SHP77 treated with DMSO at 0.1 percent for 48 hours (cell line): ENCODE measurements at places on chromosomes 5 and 9.

- DNase-seq = no peak
These were observed 61.2 kb upstream of the JAK2 start for GRCh38 chr9:4923580-4924544.

- DNase-seq = no peak
These were observed 48.9 kb downstream of the CXXC5 start for GRCh38 chr5:139696894-139697658.

- DNase-seq = no peak
These were observed 991.5 kb upstream of the TYRP1 start for GRCh38 chr9:11701706-11702105.

GRCh38 chr9:115109486-115109885 lies 8.5 kb downstream of the TNC start:
- DNase-seq = no peak

DNA sequence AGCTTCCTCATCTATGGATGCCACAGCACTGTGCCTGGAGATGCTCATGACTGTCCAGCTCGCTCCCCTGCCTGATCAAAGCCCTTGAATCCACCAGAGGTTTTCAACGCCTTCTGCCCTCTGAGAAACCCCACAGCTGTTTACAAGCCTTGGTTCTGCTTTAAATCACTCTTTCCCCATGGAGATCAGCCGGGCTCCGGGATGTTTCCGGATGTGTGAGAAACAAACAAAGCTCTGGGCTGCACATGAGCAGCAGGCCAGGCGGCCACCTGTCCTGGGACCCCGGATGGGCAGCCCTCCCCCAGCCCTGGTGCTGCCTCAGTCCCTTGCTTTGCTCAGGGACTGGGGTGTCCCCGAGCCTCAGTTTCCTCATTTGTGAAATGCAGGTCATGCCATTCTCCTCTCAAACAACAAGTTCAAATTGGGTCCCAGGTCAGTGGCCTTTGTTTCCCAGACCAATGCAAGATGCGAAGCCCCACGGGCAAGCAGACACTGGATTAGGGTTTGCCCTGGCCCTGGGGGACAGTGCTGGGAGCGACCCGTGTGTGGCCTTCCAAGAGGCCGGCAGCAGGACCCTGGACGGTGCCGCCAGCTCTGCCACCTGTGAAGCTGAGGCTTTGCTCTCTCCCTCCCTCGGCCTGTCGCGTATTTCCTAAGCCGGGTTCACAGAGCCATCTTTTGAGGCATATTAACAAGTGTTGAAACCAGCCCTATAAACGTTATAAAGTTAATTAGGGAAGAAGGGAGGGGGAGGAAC lies 42.4 kb upstream of the PHYKPL start:
- no peak for DNase-seq

DNA sequence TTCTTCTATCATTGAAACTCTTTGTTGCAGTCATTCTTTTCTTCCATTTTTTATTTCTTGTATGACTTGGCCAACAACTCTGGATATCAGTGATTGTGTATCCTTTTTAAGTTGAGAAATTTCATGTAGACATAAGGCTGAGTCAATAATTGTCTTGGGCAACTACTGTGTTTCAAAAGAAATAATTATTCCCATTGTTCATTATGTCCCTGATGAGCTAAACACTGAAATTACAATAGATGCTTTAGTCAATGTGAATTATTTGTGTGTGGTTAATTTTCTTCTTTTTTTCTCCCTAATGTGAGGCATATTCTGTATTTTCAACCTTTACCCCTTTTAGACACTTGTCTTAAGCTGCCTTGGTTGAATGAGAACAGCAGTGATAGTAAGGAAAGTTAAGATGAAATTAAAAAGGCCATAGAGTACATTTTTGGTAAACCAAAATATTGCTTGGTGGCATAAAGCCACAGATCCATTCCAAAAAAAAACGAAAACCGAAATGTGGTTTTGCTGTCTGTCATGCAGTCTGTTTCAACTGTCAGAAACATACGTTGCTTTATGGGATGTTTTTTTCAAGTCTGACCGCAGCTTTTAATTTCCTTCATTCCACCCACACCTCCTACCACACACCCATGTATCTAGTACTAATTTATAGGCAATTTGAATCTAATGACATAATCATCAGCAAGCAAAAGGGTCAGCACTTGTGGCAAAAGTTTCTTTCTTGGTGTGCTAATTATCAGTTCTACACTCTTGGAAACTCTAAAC lies 21.1 kb downstream of the TLE4 start:
- no peak for DNase-seq

DNA sequence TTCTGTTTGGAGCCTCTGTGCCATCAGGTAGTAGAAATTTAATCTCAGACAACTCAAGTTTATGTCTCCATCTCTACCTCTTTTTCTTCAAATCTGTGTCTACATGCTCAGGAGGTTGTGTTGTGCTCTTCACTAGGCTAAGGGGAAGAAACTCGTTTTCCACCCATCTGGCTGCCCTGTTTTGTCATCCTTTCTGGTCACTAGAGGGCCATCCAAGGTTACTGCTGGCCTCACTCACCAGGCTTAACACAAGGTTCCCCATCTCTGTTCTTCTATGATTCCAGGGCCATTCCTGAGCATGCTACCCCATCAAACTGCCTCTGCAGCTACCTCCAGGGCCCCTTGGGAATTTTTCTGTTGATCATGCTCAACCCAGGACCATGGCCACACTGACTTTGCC lies 213.3 kb upstream of the FBXL7 start:
- DNase-seq = no peak

DNA sequence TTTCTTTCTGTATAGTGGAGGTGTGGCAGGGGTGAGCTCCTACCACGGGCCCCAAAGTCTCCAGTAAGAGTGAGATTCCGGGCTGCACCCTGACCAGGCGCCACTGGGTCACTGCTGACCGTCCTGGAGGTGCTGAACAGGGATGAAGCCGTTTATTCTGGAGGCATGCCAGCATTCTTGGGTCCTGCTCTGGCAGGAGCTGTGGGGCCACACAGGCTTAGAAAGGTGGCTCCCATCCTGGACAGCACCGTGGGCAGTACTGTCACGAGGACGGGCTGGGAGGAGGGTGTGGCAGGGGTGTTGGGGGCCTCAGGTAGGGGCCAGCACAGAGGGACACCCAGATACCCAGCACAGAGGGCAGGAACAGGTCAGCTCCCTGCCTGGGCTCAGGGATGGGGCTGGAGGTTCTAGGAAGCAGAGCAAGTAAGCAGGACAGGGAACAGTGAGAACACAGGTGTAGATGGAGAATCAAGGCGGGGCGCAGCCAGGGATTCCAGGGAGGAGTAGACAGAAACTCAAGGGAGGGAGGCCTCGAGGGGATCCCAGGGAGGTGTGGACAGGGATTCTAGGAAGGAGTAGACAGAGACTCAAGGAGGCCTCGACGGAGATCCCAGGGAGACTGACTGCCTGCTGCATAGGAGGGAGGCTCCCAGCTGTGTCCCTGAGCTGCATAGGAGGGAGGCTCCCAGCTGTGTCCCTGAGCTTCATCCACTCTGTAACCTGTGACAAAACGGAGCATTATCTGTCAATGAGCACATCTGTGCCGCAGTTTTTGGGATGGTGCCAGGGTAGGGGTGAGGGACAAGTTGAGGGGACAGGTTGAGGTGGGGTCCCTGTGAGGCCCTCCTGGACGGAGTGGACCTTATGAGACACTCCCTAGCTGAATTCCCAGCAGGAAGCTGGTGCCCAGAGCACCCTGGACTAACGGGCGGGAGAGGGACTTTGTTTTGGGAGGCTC lies 1.1 kb upstream of the PLEKHG4B start:
- no peak for DNase-seq

- DNase-seq = no peak
These were observed 94.5 kb upstream of the PPP1R2B start for GRCh38 chr5:156755421-156756087.

GRCh38 chr5:602466-603035 lies 9.6 kb upstream of the CEP72 start:
- no peak for DNase-seq

GRCh38 chr5:62920856-62921255 lies 342.2 kb downstream of the LRRC70 start:
- no peak for DNase-seq

- DNase-seq = no peak
These were observed 96.2 kb upstream of the ICE1 start for GRCh38 chr5:5326115-5326758.

- no peak for DNase-seq
These were observed 4.0 kb downstream of the LPCAT1 start for GRCh38 chr5:1519631-1520210.

DNA sequence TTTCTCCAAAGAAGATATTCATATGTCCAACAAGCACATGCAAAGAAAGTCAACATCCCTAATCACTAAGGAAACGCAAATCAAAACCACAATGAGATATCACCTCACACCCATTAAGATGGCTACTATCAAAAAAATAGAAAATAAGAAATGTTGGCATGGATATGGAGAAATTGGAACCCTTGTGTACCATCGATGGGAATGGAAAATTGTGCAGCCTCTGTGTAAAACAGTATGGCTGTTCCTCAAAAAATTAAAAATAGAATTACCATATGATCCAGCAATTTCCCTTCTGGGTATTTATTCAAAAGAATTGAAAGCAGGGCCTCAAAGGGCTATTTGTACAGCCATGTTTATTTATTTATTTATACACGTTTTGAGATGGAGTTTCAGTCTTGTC lies 43.0 kb upstream of the HRH2 start:
- DNase-seq = no peak
